Activated T-cell treated with anti-CD3 and anti-CD28 coated beads for 1 hour (primary cell): ENCODE measurements at places on chromosomes 12 and 14.

DNA sequence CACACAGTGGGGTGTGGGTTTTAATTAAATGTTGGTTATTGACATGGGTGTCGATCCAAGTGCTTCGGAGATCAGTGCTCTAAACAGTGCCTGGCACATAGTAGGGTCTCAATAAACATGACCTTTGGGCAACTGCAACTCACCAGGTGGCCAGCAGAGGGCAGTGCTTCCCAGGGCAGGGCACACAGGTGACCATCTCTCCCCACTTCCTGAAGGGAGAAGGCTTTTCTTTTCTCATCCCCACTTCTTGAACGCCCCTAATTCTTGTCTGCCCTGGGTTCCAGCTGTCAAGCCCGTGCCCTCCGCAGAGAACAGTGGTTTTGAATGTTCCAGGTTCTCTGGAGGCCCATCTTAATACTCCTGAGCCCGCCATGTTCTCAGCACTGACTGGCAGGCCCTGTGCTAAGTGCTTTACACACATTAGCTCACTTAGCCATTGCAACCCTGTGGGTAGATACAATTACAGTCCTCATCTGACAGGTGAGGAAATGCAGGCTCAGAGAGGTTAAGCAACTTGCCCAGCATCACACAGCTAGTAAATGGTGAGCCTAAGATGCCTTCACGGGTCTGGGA lies 16.3 kb downstream of the RAPGEF3 start:
- peak; percentile 70 for DNase-seq

GRCh38 chr12:2332947-2333346 lies 280.2 kb downstream of the CACNA1C start:
- DNase-seq, result no peak

DNA sequence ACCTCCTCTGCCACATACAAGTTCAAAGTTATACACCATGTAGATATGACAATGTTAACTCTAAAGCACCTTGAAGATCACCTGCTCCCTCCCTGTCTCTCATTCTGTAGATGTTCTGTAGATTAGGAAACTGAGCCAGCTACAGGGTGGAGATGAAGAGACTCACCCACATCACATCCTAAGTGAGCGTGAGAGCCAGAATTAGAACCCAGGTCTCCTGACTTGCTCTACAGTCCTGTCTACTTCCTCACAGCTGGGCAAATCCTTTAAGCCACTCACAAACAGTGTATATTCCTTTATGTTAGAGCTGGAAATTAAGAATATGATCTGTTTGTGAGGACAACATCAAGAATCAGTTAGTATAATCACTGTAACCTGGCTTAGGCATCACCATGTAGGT lies 1.8 kb downstream of the APPL2 start:
- DNase-seq, result no peak

DNA sequence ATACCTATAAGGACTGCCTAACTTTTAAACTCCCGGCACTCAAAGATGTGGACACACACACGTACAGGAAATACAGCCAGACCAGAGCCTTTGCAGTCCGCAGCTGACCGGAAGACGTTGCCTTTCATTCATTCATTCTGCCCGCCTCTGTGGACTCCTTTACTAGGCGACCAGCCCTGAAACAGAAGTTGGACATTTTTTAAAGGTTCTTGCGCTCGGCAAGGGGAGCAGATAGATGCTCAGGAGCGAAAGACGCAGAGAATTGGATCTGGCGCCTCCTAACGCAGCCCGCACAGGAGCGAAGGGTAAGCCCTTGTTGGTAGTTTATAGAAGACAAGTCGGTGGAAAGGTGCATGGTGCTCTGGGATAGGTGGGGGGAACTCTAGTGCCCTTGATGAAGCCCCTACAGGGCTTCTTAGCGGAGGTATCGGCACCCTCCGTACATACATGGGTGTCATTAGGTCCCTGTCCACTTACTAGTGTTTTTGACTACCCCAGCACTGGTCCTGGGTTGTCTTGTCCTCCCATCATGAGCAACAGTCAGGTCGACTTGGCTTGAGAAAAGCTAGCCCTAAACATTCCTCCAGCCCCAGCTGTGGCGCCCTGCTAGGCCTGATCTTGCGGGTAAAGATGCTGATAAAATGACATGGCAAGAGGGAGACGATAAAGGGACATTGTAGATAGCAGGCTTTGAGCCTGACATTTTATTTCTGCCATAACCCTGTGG lies at the start of gene KDM2B:
TSS of gene KDM2B (minus strand) at position 65 of the 727 bp plus-strand sequence. CDS start 112 bp downstream, outside the sequence.
- DNase-seq, result no peak

DNA sequence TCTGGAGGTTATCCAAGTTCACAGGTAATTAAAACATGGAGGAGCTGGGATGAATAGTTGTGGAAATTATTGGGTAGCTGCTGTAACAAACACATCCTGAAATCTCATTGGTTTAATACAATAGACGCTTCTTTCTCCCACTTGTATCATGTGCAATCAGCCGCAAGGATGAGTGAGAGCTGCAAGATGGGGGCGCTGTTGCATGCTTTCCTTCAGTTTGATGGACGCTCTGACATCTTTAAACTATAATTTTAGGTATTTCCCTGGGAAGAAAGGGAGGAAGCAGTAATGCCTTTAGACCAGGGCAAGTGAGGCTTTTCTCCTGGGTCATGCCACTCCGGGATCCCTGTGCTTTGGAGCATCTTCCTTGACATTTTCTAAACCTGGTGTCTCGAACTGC lies 178.7 kb downstream of the PAWR start:
- no peak for DNase-seq
